ENCODE measurements at places on chromosomes 13 and 19.

- DNase-seq: no peak
Measured at GRCh38 chr13:18943273-18943672, 238.4 kb downstream of the TUBA3C start.

GRCh38 chr13:98549006-98549727 lies 27.7 kb downstream of the STK24 start:
- DNase-seq: no peak

- DNase-seq: no peak
Measured at GRCh38 chr19:29872224-29872731, 60.5 kb downstream of the CCNE1 start.

GRCh38 chr13:68023838-68024581 lies 793.9 kb upstream of the PCDH9 start:
- DNase-seq: no peak

DNA sequence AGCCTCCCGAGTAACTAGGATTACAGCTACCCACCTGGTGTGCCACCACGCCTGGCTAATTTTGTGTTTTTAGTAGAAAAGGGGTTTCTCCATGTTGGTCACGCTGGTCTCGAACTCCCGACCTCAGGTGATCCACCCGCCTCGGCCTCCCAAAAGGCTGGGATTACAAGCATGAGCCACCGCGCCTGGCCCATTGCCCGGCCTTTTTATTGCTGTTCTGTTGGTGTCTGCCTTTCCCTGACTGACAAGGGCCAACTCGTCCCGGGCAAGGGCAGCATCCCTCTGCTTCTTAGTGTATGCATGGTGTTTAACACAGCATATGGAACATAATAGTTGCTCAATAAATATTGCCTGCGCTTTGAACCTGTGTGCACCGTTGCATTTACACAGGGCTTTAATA lies 6.2 kb upstream of the RETN start:
- DNase-seq: no peak

GRCh38 chr13:99061411-99061810 lies 83.5 kb upstream of the DOCK9 start:
- DNase-seq: no peak

GRCh38 chr19:41128692-41129091 lies 14.5 kb downstream of the CYP2F1 start:
- DNase-seq: no peak

DNA sequence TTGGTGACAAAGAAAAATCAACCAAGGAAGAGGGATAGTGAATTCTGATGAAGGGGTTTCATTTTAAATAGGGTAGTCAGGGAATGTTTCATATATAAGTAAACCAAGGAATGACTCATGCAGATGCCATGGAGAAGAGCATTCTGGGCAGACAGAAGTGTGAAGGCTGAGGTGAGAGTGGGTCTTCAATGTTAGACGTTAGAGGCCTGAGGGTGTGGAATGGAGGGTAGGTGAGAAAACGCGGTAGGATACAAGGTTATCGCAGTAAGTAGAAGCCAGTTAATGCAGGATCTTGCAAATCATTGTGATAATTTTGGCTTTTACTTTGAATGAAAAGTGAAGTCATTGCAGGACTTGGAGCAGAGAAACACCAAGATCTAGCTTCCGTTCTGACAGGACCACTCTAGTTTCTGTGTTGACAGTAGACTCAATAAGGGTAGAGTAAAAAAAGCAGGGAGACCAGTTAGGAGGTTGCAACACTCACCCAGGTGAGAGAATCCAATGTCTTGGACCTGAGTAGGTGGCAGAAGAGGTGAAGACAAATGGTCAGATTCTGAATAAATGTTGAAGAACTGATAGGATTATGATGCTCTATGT lies 225.2 kb upstream of the TMTC4 start:
- DNase-seq: no peak

DNA sequence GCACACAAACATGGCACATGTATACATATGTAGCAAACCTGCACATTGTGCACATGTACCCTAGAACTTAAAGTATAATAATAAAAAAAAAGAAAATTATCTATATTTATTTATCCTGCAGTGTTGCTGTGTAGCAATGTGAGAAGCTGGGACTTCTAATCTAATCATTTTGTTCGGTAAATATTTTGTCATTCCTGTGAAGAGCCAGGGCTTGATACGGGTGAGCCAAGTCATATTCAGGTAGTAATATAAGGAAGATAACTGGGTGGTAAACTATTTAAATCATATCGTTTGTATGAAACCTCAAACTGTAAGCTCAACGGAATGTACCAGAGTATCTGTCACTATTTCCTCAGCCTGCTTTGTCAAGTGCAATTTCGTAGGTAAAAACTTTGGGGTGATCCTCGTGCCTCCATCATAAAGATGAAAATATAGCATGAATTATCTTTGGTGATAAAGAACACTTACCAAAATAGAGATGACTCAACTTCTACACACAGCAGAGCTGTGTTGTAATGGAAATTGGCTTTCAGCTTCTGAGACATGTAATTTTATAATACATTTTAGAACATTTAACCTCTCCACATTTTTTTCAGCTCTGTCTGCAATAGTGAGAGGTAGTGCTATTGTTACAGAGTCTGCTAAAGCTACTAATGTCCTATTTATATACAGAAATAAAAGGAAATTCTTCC lies 92.9 kb downstream of the PCDH9 start:
- no peak for DNase-seq

- DNase-seq: no peak
Measured at GRCh38 chr19:30718707-30719106, 346.5 kb downstream of the ZNF536 start.

DNA sequence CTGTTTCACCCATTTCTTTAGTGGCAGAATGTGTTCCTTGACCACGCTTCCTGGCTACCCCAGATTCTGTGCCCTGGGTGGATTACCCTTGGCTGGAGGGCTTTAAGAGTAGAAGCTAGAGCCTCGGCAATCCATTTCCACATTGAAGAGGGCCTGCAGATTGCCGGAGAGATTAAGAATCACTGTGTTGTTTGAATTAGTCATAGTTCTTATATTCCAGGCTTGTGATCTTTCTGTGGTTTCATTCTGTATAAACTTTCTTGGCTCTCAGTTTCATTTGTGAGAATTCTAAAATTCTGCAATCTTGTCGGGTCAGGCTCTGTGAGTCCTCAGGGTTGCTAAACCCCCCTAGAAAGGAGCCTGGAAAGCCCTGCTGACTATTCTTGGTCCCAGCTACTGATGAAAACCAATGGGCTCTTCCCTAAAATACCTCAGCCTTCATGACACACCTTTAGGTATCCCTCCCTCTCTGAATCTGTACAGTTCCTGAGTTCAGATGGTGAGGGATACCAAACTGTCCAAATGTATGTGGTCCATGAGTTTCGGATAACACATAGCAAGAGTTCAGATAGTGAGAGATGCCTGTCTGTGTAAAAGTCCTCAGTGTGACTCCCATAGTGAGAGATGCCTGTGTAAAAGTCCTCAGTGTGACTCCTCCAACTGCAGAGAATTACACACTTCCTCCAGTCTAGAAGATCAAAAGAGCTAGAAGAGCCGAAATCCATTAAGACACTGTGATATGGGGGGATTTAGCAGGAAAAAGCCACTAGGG lies 4.3 kb downstream of the PHF11 start:
- DNase-seq: no peak

DNA sequence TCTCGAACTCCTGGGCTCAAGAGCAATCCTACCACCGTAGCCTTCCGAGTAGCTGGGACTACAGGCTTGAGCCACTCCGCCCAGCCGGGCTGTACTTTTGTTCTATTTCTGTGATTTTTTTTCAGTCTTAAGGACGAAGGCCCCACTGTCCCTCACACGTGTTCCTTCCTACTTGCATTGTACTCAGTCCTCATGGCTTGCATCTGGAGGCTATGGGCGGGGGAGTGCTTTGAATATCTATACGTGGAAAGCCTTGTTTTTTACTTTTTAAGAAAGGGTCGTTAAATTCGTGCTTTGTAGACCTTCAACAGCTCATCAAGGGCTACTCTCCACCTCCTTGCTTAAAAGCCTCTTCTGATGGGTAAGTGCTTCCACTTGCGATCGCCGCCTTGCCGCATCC lies 36.8 kb downstream of the NLRP12 start:
- no peak for DNase-seq
